ENCODE measurements at places on chromosomes 1 and 21. TPM values are rescaled to one million over a fixed set of nuclear protein-coding genes. Genes with fewer than 3 reads are reported as not detected.

- peaks cover 84% of the 10 kb centered on the region for H3K36me3 ChIP-seq
- peaks cover 8% of the 10 kb centered on the region for H3K4me1 ChIP-seq
- H3K4me3 ChIP-seq, result no peak overlapping the region
- no peaks in the 10 kb centered on the region for H3K27me3 ChIP-seq
- H3K27ac ChIP-seq, result no peak overlapping the region
Observed at GRCh38 chr1:40050863-40051262, 10.3 kb downstream of the CAP1 start.

- no peak overlapping the region for H3K4me3 ChIP-seq
- H3K36me3 ChIP-seq, result no peaks in the 10 kb centered on the region
- H3K4me1 ChIP-seq, result no peaks in the 10 kb centered on the region
- no peaks in the 10 kb centered on the region for H3K27me3 ChIP-seq
- DNase-seq, result no peak
Observed at GRCh38 chr1:193540511-193540910, 354.1 kb upstream of the B3GALT2 start.

Gene PRPF38B
- 9.1 TPM for total RNA-seq

DNA sequence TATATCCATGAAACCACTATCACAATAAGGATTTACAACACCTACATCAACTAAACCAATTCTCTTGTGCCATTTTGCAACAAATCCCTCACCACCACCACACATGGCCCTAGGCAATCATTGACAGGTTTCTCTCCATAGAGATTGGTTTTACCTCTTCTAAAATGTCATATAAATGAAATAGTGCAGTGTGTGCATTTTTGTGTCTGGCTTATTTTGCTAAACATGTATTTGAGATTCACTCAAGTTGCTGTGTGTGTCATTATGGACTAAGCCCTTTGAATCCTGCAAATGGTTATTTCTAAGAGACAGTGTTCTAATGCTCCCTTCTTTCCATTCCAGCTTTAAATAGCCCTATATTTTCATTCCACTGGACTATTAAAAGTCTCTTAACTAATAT lies 179.7 kb upstream of the LRRC7 start:
- no peak overlapping the region for H3K27ac ChIP-seq
- H3K36me3 ChIP-seq, result no peaks in the 10 kb centered on the region
- no peak for DNase-seq
- H3K4me3 ChIP-seq, result no peak overlapping the region
- H3K27me3 ChIP-seq, result no peaks in the 10 kb centered on the region

Measured in SJSA1 (cell line).